ENCODE measurements at places on chromosomes 13 and 19.
A peak's percentile ranks its signal among the peaks of the same experiment; 100 is the strongest.

DNA sequence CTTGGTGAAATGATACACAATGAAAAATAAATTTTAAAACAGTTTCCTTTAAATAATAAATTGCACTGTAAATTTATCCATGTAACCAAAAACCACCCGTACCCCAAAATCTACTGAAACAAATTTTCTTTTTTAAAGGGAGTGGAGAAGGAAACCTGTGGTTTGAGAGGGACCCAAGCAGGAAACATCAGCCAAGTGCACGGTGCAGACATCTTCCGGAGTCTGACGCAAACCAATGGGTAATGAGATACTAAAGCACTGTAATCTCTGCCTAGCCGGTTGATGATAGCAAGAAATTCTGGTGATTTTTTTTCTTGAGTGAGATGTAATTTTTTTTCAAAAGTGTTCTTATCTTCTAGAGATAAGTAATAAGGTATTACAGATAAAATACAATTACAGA lies 115.4 kb downstream of the ABCC4 start:
- peak; percentile 41 for DNase-seq

GRCh38 chr19:17338433-17339078 lies 1.2 kb downstream of the GTPBP3 start:
- no peak for DNase-seq

GRCh38 chr13:34951528-34951927 lies 9.5 kb downstream of the NBEA start:
- DNase-seq, result no peak

DNA sequence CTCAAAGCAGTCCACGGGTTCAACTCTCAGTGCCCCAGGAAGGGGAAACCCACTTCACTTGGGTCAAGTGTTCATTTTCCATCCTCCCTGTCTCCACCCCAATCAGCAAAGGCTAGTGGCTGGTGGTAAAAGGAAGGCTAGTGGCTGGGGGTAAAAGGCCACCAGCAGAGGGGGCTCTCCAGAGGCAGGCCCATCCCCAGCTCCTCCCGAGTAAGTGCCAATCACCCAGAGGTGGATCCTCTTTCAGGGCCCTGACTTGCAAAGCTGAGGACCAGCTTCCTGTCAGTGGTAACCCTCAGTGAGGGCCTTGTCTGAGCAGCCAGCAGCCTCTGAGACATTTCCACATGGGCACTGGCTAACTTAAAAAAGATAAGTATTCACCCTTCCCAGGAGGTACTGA lies 22.0 kb upstream of the TPT1 start:
- no peak for DNase-seq

DNA sequence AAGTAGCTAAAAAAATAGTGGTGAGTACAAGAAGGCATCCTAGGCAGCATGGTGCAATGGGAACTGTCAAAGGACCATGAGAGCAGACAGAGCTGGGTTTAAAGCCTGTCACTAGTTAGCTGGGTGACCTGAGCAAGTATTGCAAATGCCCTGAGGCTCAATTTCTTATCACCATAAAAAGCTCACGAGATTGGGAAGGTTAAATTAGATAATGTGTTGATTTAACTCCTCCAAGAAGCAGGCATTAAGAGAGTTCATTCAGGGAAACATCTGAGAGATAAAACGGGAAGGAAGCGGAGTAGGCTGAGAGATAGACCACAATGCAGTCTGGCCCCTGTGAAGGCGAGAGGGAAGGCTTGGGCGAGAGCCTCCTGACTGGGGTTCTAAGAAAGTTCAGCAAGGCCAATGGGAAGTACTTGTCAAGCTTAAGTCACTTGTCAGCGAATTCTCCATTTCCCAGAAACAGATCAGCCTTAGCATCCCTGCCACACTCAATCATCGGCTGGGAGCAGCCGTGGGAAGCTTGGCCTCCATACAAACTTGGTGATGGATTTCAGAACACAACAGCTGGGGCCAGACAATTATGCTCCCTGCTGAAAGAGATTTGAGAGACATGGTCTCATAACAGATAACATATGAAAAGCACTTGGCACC lies 105.5 kb downstream of the POU4F1 start:
- no peak for DNase-seq

DNA sequence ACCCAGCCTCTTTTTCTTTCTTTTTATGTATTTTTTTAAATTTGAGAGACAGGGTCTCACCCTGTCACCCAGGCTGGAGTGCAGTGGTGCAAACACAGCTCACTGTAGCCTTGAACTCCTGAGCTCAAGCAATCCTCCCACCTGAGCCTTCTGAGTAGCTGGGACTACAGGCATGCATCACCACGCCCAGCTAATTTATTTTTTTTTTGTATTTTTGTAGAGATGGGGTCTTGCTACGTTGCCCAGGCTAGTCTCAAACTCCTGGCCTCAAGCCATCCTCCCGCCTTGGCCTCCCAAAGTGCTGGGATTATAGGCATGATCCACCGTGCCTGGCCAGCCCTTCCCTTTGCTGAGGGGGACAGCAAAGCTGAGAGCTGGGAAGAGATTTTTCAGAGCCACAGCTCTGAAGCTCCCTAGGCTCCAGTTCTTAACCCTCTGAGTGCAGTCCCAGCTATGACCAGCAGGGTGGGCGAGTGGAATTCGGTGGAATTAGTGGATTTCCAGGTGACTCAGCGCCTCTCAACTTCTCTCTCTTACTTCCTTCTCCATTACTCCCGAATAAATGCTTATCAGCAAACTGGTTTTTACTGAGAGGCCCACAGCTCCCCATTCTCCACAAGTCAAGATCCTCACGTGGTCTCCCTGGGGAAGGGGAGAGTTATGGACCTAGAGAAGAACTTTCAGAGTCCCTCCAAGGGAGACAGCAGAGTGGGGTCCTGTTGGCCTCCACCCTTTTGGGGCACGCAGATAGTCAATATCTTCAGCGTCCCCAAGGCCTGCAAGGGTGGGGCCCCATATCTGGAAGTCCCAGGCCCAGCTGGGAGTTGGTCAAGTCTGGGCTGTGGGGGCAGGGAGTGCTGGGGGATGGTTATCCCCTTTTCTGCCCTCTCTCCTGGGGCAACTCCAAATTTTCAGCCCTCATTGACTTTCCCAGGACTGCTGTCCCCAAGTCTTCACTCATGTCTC lies 1.2 kb downstream of the BLVRB start:
- DNase-seq, result peak; percentile 49

DNA sequence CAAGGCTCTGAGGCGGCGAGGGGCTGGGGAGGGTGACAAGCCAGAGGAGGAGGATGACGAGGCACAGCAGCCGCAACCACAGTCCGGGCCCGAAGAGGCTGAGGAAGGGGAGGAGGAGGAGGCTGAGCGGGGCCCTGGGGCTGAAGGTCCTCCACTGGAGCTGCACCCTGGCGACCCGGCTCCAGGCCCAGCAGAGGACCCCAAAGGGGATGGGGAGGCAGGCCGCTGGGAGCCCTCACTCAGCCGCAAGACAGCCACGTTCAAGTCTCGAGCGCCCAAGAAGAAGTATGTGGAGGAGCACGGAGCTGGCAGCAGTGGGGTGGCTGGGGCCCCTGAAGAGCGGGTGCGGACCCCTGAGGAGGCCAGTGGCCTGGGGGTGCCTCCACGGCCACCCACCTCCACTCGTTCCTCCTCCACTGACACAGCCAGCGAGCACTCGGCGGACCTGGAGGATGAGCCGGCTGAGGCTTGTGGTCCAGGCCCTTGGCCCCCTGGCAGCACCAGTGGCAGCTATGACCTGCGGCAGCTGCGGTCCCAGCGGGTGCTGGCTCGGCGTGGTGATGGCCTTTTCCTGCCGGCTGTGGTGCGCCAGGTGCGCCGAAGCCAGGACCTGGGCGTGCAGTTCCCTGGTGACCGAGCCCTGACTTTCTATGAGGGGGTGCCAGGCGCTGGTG lies 2.9 kb downstream of the CIC start:
- DNase-seq, result no peak

GRCh38 chr13:109803825-109804224 lies 17.4 kb upstream of the IRS2 start:
- no peak for DNase-seq

DNA sequence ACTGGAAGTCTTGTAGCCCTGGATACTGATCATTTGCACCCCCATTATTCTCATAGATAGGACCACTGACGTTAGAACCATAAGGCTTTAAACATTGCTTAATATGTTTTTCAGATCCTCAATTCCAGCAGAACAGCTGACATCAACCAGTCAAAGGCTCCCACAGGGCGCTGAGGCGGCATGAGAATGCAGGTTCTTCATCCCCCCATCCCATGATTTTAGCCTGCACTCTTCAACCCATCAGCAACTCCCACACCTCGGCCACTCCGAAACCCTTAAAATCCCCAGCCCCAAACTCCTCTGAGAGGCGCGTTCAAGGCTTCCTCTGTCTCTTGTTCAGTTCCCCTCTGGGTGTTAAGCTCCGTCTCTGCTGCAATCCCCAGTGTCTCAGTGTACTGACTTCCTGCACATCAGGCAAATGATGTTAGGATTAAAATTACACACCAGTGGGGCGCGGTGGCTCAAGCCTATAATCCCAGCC lies 24.3 kb upstream of the LAMP1 start:
- no peak for DNase-seq

DNA sequence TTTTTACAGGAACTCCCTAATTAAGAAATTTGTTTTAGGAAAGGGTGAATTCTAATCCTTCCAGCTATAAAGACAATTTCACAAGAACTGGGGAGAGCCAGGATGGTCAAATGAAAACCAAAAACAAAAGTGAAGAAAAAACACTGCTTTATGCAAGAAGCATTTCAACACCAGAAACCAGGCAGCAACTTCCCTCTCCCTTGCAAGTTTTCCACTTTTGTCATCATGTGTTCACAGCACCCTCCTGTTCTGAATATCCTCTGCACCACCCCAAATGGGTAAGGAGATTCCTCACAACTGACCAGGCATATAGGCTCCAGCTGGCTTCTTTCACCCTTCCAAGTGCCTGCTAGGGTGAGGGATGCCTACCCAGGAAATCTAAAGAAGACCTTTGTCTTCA lies 328.1 kb downstream of the TBC1D4 start:
- DNase-seq, result no peak

- no peak for DNase-seq
Measured at GRCh38 chr13:112947796-112948195, 21.2 kb upstream of the MCF2L start.

DNA sequence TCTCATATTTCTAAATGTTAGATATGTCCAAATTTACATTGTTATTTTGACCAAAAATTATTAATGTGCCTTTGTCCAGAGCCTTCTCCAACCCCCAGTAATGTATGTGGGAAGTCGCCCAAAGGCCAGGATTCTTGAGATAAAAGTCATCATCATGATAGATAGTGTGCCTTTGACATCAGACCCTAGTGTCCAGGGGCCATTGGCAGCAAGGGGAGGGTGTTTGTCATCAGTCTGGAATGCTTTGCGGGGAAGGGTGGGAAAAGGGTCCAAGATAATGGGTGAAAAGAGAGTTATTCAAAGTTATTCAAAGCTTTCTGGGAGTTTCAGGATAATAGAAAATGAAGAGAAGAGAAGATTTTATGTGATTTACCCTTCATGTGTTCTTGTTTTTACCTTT lies 909.5 kb upstream of the GPC6 start:
- no peak for DNase-seq

- DNase-seq, result no peak
Measured at GRCh38 chr13:93932901-93933300, 546.6 kb downstream of the DCT start.

DNA sequence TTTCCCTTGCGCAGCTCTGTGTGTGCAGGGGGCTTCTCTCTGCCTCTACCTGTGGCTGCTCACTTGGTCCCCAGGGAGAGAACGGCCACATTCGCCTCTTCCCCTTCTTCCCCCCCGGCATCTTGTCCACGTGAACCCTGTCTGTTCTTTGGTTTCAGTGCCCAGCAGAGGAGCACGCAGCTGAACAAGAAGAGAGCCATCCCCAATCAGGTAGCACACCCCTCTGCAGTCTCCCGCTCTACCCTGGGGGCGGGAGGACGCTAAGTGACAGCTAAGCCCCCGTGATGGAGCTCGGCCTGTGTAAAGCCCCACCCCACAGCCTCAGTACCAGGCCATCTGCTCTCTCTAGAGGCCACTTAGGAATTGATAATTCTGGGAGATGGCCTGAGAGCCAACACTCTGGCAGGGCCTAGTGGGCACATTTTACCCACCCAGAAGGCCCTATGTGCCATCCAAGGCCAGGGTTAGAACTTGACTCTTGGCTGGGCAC lies 30.2 kb downstream of the TMED1 start:
- DNase-seq, result no peak

DNA sequence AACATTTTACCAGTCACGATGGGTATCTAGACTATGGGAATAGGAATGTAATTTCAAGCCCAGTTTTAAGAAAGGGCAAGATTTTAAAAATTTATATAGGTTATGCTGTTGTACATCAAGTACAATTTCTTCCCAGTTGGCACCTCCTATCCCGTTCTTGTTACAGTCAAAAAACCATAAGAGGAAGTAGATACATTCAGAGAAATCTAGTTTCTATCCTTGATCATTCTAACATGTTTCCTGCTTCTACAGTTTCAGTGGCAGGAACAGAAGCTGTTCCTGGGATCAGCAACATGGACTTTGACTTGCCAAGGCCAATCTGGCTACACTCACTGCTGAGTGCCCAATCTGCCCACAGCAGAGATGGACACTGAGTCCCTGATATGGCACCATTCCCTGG lies 14.7 kb upstream of the FPR3 start:
- no peak for DNase-seq

Measured in activated effector memory CD4-positive, alpha-beta T cell treated with Interleukin-2 at 50 U/mL for 16 hours (primary cell).